ENCODE measurements at places on chromosomes 4 and X. TPM values are rescaled to one million over a fixed set of nuclear protein-coding genes. Genes with fewer than 3 reads are reported as not detected.

- no peak overlapping the region for H3K4me3 ChIP-seq
- no peaks in the 10 kb centered on the region for H3K27me3 ChIP-seq
- H3K27ac ChIP-seq = no peak overlapping the region
- no peak for DNase-seq
- no peaks in the 10 kb centered on the region for H3K4me1 ChIP-seq
These were observed 1137.6 kb upstream of the IGFBP7 start for GRCh38 chr4:58247792-58248191.

DNA sequence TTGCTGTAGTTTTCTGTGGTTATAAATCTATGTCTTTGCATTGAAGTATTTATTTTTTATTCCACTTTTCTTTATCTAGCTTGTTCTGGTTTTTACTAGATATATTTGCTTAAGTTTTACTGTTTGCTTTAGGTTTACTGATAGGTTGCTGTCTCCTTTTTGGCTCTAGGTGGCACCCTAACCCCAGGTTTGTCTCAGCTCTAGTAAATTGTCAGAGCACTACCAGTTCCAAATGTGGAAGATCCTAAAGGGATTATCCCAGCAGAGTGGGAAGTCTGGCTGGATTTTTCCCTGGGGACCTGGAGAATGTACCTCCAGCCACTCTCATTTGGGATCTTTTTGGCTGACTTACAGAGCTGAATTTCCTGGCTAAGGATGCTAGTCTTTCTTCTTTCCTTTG lies 106.1 kb downstream of the PBDC1 start:
- H3K4me3 ChIP-seq = no peak overlapping the region
- no peaks in the 10 kb centered on the region for H3K4me1 ChIP-seq
- no peak overlapping the region for H3K27ac ChIP-seq
- no peak for DNase-seq
- H3K27me3 ChIP-seq = no peaks in the 10 kb centered on the region
- no peaks in the 10 kb centered on the region for H3K36me3 ChIP-seq

Gene ATP1B4
- not detected for polyA plus RNA-seq

- no peaks in the 10 kb centered on the region for H3K36me3 ChIP-seq
- no peak overlapping the region for H3K4me3 ChIP-seq
- no peaks in the 10 kb centered on the region for H3K27me3 ChIP-seq
- H3K4me1 ChIP-seq = no peaks in the 10 kb centered on the region
These were observed 366.6 kb upstream of the GALNT7 start for GRCh38 chr4:172802032-172802431.

DNA sequence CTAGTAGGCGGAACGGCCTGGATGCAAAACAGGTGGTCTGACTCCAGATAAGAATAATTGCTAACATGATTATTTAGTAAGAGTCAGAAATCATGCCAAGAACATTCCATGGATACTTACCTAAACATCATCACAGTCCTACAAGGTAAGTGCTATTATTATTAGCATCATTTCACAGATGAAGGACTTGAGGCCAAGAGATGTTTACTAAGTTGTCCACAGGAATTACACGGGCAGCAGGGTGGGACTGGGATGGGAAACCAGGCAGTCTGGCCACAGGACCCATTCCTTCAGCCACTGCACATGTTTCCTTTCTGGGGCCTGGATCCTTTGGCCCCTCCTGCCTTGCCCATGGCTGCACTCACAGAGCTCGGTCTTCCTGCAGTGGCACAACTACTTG lies 48.3 kb downstream of the ANAPC4 start:
- H3K4me3 ChIP-seq = no peak overlapping the region
- H3K27me3 ChIP-seq = no peaks in the 10 kb centered on the region
- no peaks in the 10 kb centered on the region for H3K4me1 ChIP-seq
- DNase-seq = no peak
- H3K27ac ChIP-seq = no peak overlapping the region

Gene DOK7
- 0.13 TPM for polyA plus RNA-seq

GRCh38 chr4:7498446-7499200 lies 63.9 kb upstream of the PSAPL1 start:
- H3K4me1 ChIP-seq = no peaks in the 10 kb centered on the region
- H3K4me3 ChIP-seq = no peak overlapping the region
- DNase-seq = no peak
- peaks cover 22% of the 10 kb centered on the region for H3K27me3 ChIP-seq
- no peaks in the 10 kb centered on the region for H3K36me3 ChIP-seq

DNA sequence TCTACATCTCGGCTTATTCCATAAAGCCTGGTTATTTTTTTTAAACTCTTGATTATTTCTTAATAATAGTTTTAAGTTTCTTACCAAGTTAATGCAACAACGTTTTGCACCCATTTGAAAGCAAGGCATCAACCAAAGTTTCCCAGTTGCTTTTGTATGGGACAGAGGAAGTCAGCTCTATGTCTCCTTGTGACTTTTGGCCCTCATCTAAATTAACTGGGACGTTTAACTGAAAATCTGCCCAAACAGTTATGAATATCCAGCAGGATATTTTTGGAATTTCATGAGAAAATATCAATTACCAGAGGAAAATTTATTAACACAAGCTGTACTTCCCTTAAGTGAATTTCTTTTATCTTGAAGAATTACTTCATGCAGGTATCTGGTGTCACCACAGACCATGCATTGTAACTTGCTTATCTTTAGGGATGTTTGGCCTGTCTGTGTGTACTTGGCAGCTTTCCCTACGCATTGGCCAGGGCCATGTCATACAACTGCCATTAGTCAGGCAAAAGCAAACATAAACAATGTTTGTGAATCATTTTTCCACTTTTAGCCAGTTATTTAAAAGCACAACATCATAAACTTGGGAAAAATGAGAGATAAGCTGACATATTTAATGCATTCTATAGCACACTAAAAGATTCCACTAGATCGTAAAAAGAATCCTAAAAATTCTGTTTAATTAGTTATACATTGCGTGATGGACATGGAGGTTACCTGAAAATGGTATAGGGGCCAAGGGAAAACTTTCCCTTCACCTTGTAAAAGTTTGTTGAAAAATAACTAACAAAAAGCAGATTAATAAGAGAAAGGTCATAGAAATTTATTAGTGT lies 101.4 kb upstream of the PDE5A start:
- no peaks in the 10 kb centered on the region for H3K4me1 ChIP-seq
- no peaks in the 10 kb centered on the region for H3K36me3 ChIP-seq
- H3K27ac ChIP-seq = no peak overlapping the region

GRCh38 chr4:169869490-169869889 lies 111.7 kb upstream of the HPF1 start:
- no peaks in the 10 kb centered on the region for H3K36me3 ChIP-seq
- H3K4me3 ChIP-seq = no peak overlapping the region
- no peak for DNase-seq
- no peaks in the 10 kb centered on the region for H3K27me3 ChIP-seq
- no peak overlapping the region for H3K27ac ChIP-seq

DNA sequence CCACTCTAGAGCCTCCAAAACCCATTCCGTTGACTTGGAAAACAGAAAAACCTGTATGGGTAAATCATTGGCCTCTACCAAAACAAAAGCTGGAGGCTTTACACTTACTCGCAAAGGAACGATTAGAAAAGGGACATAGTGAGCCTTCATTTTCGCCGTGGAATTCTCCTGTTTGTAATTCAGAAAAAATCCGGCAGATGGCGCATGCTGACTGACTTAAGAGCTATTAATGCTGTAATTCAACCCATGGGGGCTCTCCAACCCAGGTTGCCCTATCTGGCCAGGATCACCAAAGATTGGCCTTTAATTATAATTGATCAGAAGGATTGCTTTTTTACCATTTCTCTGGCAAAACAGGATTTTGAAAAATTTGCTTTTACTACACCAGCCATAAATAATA lies 60.8 kb downstream of the ZNF732 start:
- no peaks in the 10 kb centered on the region for H3K4me1 ChIP-seq
- H3K27ac ChIP-seq = no peak overlapping the region
- H3K4me3 ChIP-seq = no peak overlapping the region
- H3K27me3 ChIP-seq = no peaks in the 10 kb centered on the region
- no peak for DNase-seq

DNA sequence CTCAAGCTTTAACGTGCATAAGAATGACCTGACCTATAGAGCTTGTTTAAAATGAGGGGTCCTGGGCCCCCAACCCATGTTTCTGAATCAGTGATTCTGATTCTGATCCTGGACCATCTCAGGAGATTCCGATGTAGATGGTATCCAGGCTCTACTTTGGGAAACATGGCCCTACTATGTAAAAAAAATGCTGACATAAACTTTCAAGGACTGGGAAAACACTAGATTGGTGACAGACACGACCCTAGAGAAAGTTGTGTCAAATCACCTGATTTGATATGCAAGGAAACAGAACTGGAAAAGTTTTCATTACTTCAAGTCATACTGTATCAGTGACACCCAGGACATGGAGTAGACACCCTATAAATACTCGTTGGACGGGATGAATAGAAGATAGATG lies 328.5 kb downstream of the HNRNPD start:
- H3K4me3 ChIP-seq = no peak overlapping the region
- peaks cover 3% of the 10 kb centered on the region for H3K4me1 ChIP-seq
- peaks cover 30% of the 10 kb centered on the region for H3K27me3 ChIP-seq
- no peaks in the 10 kb centered on the region for H3K36me3 ChIP-seq

DNA sequence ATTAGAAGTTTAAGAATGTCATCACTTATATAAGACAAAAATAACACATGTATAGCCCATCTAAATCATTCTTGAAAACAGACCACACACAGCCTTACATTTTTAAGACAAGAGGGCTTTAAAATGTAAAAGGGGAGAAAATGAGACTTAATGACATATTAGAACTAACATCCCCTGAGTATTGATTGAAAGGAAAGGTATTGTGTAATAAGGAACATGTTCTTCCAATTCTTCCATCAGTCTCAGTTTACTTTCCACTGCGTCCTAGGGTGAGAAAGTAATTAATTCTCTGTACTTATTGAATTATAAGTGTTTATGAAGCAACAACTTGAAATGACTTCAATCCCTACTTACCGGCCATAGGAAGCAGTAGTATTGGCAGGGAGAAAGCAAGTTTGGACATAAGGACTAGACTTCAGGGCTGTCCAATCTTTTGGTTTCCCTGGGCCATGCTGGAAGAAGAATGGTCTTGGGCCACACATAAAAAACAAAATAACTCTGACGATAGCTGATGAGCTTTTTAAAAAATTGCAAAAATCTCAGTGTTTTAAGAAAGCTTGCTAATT lies 202.7 kb upstream of the SPRY1 start:
- H3K36me3 ChIP-seq = no peaks in the 10 kb centered on the region
- H3K4me3 ChIP-seq = no peak overlapping the region
- DNase-seq = no peak
- no peaks in the 10 kb centered on the region for H3K4me1 ChIP-seq
- no peak overlapping the region for H3K27ac ChIP-seq

Gene MAGEA12
- not detected for polyA plus RNA-seq

- no peak overlapping the region for H3K4me3 ChIP-seq
- peaks cover 9% of the 10 kb centered on the region for H3K36me3 ChIP-seq
- no peaks in the 10 kb centered on the region for H3K27me3 ChIP-seq
- H3K27ac ChIP-seq = no peak overlapping the region
These were observed 4.0 kb downstream of the MRFAP1L1 start for GRCh38 chr4:6705646-6706045.

- no peak for DNase-seq
- no peak overlapping the region for H3K27ac ChIP-seq
- peaks cover 18% of the 10 kb centered on the region for H3K27me3 ChIP-seq
- H3K36me3 ChIP-seq = no peaks in the 10 kb centered on the region
- no peak overlapping the region for H3K4me3 ChIP-seq
These were observed 14.4 kb upstream of the ENAM start for GRCh38 chr4:70614184-70614555.

DNA sequence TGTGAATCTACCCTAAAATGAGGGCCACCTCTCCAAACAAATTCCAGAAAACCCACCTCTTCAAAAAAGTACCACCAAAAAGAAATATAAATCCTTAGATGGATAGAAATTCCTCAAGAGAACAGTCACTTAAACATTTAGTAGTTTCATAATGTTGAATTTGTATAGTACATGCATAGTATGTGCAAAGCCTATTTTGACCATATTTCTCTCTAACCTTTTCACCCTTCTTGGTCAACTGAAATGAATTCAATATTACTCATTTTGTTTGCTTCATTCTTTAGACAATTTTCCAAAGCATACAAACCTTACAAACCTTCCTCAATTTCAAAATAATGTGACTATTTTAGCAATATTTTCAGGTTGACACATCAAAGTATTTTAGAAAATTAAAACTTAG lies 4.1 kb downstream of the RHOXF1 start:
- no peak overlapping the region for H3K4me3 ChIP-seq
- DNase-seq = no peak
- no peaks in the 10 kb centered on the region for H3K4me1 ChIP-seq
- no peaks in the 10 kb centered on the region for H3K36me3 ChIP-seq
- H3K27me3 ChIP-seq = no peaks in the 10 kb centered on the region
- no peak overlapping the region for H3K27ac ChIP-seq

DNA sequence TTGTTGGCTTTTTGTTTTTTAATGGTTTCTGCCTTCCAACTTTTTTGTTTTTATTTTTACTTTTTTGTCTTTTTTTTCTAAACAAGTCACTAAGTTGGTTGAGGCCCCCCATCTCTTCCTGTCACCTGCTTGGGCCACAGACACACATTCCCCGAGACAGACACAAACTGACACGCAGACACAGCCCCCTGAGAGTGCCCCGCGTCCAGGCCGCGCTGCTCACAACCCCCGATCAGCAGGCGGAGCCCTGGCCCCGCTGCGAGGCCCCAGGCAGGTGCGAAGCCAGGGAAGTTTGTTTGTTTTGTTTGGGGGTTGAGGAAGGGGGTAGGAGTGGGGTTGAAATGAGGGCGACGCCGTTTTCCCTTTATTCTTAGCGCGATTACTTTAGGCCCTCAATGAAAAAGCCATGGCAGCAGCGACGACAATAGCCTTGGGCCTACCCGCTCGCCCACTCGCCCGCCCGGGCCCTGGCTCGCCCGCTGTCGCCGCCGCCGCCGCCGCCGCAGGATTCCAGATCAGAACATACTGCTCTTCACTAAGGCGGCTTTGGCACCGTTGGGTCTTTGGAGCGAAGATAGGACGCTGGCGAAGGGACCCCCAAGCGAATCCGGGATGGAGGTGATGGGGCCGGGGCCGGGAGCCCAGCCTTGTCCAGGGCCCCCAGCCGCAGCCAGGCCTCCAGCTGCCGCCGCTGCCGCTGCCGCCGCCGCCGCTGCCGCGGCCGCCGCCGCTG lies 3.1 kb downstream of the PHOX2B start:
- H3K4me1 ChIP-seq = no peaks in the 10 kb centered on the region
- no peak overlapping the region for H3K4me3 ChIP-seq
- no peak overlapping the region for H3K27ac ChIP-seq
- H3K36me3 ChIP-seq = no peaks in the 10 kb centered on the region

DNA sequence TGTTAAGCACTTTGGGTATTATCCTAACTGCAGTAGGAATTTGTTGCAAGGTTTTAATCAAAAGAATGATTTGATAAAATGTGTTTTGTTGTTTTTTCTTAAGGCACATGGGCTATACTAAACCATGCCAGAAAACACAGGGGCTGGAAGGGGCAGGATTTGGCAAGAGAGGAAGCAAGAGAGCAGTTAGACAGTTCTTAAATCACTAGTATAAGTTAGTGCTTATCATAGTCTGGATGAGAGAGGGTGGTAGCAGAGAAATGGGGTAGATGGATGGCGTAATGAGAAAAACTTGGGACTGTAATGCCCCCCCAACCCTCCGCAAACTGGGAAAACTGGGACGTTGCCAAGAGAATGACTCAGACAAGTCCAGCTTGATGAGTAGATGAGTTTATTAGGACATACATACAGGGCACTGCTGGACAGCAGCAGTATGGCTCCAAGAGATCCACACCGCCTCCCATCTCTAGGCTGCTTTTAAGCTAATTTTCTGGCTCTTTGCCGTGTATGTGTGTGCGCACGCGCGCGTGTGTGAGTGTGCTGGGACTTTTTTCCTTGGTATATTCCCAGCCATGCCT lies 151.5 kb downstream of the PDLIM5 start:
- H3K4me3 ChIP-seq = no peak overlapping the region
- H3K27ac ChIP-seq = no peak overlapping the region
- no peaks in the 10 kb centered on the region for H3K4me1 ChIP-seq
- H3K36me3 ChIP-seq = no peaks in the 10 kb centered on the region
- no peak for DNase-seq
